ENCODE measurements at places on chromosomes 6 and 20.

DNA sequence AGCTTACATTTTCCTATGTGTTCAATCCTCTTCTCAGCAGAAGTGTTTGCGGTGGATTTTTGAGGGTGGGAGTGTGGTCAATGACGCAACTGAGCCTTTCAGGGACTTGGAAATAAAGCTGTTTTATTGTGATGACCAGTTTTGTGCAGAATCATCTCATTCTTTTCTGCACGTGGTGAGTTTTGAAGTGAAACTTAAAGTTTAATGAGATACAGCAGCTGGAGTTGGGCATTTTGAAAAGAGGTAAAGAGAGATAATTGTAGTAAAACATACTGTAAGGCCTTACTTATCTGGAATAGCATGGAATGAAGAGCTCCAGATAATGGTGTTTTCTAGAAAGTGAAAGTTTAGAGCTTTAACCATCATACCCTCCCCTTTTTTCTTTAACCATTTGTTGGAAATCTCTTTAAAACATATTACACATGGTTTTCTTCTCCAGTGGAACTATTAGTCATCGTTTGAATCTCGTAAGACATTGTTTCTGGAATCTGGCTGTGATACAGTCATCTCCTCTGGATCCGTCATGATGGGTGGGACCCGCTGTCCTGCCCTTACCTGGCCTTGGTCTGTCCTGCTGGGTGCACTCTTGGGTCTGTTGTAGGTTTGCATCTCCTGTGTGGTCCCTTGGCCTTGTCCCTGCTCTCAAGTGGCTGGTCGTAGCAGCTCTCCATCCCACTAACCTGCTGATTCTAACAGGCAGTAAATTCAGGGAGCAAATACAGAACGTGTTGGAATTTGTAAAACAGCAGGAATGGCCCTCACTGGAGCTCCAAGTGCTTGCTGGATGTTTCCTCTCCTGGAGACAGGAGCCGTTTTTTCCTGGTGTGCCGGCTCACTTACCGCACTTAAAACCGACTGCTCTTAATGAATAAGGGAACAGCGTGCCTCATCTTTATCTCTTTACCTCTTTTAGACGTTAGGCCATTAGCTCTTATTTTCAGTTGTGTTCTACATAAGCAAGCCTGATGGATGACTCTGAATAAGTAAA, 29.8 kb downstream of the UST start:
- peak; percentile 89 for DNase-seq

DNA sequence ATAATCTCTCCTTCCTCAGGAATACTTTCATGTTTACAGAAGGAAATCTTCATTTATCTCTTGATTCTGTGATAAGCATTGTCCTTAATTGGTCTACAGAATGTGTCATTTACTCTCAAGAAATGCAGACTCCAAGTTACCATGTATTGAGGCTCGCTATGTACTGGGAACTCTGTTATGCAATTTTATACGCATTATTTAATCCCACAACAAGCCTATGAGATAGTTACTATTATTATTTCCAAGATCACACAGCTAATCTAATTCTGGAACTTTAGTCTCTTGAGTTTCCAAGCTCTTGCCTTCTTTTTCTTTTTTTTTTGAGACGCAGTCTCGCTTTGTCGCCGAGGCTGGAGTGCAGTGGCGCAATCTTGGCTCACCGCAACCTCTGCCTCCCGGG, 30.0 kb upstream of the RAB23 start:
- DNase-seq, result no peak

GRCh38 chr6:52416629-52417151, 3.5 kb upstream of the EFHC1 start:
- DNase-seq, result peak; percentile 57

GRCh38 chr6:109955491-109955890, 22.6 kb upstream of the GPR6 start:
- DNase-seq, result no peak

DNA sequence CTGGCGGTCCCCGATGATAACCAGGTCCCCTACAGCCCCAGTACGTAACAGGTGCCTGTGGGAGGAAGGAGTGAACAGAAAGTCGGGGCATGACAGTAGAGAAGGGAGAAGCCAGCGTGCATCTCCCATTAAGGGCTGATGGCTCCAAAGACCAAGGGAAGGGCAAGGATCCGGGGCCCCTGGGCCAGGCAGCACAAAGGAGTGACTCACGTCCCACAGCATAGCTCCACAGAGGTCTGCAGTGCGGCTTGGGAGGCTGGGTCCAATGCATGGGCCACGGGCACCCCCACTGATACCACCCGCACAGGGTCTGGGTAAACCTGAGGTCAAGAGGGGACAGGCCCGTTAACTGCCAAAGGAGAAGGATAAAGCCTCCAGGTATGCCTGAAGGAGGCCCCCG, 10.3 kb downstream of the AARS2 start:
- no peak for DNase-seq

- no peak for DNase-seq
Measured at GRCh38 chr6:158634695-158635426, 9.7 kb downstream of the DYNLT1 start.

DNA sequence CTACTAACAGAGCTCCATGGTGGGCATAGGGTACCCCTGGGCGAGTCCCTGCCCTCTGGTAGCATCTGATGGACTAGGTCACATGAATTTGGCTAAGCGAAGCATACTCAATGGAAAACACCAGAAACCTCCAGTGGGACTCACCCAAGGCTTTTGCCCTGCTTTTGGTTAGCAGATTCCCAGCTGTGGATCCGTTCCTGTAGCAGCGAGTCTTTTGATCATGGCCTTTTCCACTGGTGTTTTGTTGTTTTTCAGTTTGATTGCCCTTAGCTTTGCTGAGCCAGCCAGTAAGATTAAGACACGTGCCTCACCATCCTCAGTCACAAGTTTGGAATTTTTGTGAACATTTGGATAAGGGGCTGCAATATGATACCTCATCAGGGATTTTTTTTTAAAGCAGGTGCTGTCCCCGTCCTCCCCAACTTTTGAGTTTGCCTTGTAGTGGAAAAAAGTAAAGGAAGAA, 8.0 kb downstream of the TNFAIP3 start:
- DNase-seq, result no peak

DNA sequence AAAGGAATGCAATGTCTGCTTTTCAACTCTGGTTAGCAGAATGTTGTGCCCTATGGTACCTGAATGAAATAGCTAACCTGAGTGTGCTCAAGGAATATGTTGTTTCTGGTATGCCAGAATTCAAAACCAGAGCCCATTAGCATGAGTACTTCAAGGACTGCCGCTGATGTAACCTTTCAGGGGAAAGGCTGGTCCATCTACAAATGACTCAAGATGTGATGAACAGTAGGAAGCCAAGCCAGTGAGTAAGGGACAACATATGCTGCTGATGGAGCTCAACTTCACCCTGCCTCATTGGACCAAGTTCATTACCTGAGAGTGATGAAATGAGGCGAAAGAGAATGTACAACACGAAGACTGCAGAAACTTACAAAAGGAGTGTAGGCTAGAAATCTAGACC, 95.7 kb upstream of the BMP2 start:
- no peak for DNase-seq

DNA sequence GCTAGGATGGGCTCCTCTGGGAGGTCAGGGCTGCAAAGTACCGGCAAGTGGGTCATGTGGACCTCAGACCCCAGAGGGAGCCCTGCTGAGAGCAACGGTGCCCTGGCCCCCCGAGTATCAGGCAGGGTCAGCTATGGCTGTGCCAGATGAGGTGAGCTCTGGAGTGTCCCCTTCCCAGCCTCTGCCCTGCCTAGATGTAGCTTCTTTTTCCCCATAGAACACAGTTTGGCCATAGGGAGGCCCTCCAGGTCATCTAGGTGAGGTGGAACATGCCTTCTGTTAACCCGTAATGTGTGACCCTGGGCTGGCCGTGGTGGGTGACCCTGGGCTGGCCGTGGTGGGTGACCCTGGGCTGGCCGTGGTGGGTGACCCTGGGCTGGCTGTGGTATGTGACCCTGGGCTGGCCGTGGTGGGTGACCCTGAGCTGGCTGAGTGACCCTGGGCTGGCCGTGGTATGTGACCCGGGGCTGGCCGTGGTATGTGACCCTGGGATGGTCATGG, 21.2 kb upstream of the PCMTD2 start:
- no peak for DNase-seq

GRCh38 chr20:62176866-62177265, 6.0 kb upstream of the MTG2 start:
- DNase-seq, result no peak

- DNase-seq, result no peak
Measured at GRCh38 chr6:154266560-154267099, 90.0 kb downstream of the IPCEF1 start.

DNA sequence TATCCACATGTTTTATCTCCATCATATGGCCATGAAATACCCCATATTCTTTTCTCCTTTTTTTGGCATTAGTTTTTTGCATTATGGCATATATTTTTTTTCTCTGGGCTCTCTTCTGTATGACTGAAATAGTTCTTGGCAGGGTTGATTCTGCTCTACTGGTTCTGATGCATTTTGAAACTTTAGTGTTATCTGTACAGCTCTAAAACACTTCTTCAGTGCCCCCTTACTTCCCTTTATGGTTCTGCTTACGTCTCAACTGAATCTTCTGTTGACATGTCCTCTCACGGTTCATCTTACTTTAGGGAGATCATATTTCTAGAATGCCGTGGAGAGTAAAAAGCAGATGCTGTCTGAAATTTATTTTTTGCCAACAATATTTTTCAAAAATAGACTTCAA, 23.2 kb upstream of the TXNDC5 start:
- DNase-seq, result no peak
